Omental fat pad (tissue), 4 donors: ENCODE measurements at places on chromosomes 13 and 19. TPM values are rescaled to one million over a fixed set of nuclear protein-coding genes. Genes with fewer than 3 reads are reported as not detected.

DNA sequence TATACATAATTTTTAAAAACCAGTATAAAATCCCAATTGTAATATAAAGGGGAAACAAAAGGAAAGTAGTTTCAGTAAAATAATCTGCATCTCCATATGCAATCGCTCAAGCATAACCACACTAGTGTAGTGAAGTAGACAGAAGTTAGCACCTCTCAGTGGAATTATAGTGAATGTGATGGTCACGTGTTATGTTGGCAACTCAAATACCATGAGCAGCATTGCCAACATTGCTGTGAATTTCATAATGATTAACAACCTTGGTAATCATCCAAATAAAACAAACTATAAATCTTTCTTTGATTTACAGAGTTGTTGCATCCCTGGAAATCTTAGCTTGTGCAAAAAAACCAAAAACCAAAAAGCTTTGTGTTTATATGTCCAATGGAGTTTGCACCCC, 77.3 kb upstream of the SIAH3 start:
- DNase-seq, result no peak

GRCh38 chr13:34628209-34628682, 313.8 kb upstream of the NBEA start:
- no peak for DNase-seq

DNA sequence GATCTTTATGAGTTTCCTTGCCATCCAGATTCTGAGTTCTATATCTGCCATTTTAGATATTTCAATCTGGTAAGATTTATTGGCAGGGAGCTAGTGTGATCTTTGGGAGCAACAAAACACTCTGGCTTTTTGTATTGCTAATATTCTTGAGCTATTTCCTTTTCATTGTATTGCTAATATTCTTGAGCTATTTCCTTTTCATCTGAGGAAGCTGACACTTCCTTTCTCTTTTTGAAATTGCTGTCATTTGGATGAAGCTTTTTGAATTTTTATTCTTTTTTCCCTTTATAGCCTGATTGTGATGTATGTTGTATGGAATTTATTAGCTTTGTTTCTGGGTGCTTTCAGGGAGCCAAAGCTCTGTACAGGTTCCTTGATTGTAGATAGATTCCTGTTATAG, 873.5 kb upstream of the ATXN8OS start:
- no peak for DNase-seq

DNA sequence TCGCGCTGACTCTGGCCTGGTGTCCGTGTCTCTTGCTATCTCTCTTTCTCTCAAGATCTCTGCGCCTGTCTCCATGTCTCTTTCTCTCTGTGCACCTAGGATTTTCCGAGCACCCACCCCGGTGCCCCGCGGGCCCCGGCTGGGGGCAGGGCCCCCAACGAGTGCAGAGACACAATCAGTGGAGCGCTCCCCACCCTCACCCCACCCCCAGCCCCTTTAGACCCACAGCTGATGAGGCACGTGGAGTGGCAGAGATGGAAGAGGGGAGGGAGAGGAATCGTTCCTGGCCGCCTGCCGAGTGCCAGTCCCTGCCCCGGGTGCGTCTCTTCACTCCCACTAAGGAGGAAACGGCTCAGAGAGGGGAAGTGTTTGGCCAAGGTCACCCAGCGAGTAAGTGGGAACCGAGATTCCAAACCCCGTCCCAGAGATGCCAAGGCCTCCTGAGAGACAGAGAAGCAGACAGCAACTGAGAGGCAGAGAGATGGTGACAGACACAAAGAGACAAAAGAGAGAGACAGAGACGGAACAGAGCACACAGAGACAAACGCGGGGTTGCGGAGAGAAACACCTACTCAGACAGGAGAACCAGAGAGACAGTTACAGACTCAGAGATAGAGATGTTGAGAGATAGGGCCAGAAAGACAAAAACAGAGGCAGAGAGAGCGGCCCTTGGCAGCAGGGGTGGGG, 626 bp upstream of the BCL3 start:
- no peak for DNase-seq

The FCER2 gene
- 0.94 TPM for total RNA-seq

The CNFN gene
- total RNA-seq, result not detected

The NOVA2 gene
- total RNA-seq, result 1.9 TPM
